ENCODE measurements at places on chromosomes 4 and X. TPM values are rescaled to one million over a fixed set of nuclear protein-coding genes. Genes with fewer than 3 reads are reported as not detected.

The HADH gene
- 29.6 TPM for polyA plus RNA-seq

The SFRP2 gene
- polyA plus RNA-seq = 0.40 TPM

The STK32B gene
- 42.8 TPM for polyA plus RNA-seq

The TCEAL2 gene
- polyA plus RNA-seq = not detected

The ENAM gene
- 0.18 TPM for polyA plus RNA-seq

The PARM1 gene
- 1.3 TPM for polyA plus RNA-seq

The SHROOM2 gene
- 9.2 TPM for polyA plus RNA-seq

The CFAP47 gene
- polyA plus RNA-seq = not detected

The LRCH2 gene
- 43.3 TPM for polyA plus RNA-seq

The GUCY1B1 gene
- polyA plus RNA-seq = 13.6 TPM
